ENCODE measurements at places on chromosomes 13 and 19.

DNA sequence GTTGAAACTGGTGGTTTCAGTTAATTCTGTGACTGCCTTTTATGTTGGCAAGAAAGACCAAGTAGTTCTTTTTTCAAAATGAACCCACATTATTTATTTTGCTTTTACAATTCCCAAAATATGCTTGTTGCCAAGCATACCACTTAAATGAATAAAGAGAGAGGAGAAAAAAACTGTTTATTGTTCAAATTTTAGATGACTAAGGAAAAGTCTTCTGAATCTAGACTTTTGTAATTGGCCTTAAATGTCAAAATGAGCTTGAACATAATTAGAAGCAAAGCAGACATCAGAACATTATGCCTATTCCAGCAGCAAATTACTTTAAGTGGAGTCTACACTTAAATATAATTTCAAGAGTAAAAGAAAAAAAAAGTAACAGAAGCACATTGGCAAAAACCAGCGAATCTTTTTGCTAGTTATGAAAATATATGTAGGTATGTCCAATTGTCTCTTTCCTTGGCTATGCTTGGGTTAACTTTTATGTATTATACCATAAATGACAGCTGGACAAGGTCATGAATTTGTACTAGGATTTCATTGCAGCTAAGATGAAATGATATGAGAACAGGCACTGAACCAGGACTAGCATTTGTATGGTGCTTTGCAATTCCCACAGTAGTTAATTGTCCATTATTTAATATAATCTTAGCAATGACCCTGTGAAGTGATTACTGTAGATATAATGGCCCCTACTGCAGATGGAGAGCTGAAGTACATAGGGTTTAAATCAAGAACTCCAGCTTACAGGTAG, 211.9 kb downstream of the NALCN start:
- H3K36me3 ChIP-seq: no peaks in the 10 kb centered on the region
- peaks cover 4% of the 10 kb centered on the region for H3K27me3 ChIP-seq
- DNase-seq: no peak
- H3K4me3 ChIP-seq: no peak overlapping the region
- H3K27ac ChIP-seq: no peak overlapping the region

GRCh38 chr13:92963029-92963428, 263.6 kb upstream of the GPC6 start:
- H3K36me3 ChIP-seq: peaks cover 5% of the 10 kb centered on the region
- no peak overlapping the region for H3K27ac ChIP-seq
- peaks cover 4% of the 10 kb centered on the region for H3K27me3 ChIP-seq
- no peak overlapping the region for H3K4me3 ChIP-seq
- H3K4me1 ChIP-seq: no peaks in the 10 kb centered on the region

- DNase-seq: no peak
- peaks cover 9% of the 10 kb centered on the region for H3K4me1 ChIP-seq
- no peak overlapping the region for H3K27ac ChIP-seq
- no peaks in the 10 kb centered on the region for H3K27me3 ChIP-seq
- H3K36me3 ChIP-seq: peaks cover 24% of the 10 kb centered on the region
- no peak overlapping the region for H3K4me3 ChIP-seq
Observed at GRCh38 chr19:46756544-46756888, 10.3 kb upstream of the STRN4 start.

- no peak for DNase-seq
- peaks cover 12% of the 10 kb centered on the region for H3K36me3 ChIP-seq
- peaks cover 60% of the 10 kb centered on the region for H3K4me1 ChIP-seq
- no peak overlapping the region for H3K4me3 ChIP-seq
- no peak overlapping the region for H3K27ac ChIP-seq
Observed at GRCh38 chr13:114027826-114028225, 54.0 kb upstream of the C13orf46 start.

DNA sequence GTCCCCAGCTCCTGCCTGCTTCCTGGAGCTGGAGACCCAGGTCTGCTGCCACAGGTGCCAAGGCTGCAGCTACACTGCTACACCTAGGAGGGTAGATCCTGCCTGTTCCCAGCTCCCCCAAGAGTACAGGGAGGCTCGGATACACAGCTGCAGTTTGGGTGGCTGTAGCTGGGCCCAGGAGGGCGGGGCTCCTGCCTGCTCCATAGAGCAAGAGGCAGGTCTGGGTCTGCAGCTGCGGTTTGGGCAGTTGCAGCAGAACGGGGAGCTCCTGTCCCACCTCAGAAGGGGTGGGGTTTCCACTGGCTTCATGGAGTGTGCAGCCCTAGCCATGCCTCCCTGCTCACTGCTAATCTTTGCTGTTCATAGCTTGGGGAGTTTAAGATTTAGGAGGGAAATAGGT, 199.0 kb downstream of the NUFIP1 start:
- no peak overlapping the region for H3K27ac ChIP-seq
- no peaks in the 10 kb centered on the region for H3K36me3 ChIP-seq
- no peak for DNase-seq
- H3K4me1 ChIP-seq: peaks cover 9% of the 10 kb centered on the region
- H3K27me3 ChIP-seq: no peaks in the 10 kb centered on the region

GRCh38 chr19:49488046-49488862, 846 bp downstream of the RPL13A start:
- peaks cover 23% of the 10 kb centered on the region for H3K4me1 ChIP-seq
- DNase-seq: no peak
- H3K27me3 ChIP-seq: no peaks in the 10 kb centered on the region
- peak overlapping the region; percentile 99 for H3K4me3 ChIP-seq

DNA sequence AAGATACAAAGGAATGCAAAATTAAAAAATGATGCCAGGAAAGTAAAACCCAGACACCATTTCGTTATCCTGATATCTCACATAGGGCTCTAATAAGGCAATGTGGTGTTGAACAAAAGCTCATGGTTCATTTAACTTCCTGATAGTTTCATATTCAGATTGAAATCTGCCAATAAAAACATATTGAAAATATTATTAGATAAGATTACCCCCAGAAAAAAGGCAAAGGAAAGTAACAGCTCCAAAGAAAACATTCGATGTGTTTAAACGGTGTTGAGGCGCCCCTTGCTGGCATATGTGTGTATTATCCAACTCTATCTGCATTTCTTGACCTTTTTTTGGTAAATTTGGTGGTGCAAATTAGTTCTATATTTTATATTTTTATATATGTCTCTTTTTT, 75.9 kb downstream of the ESD start:
- H3K27ac ChIP-seq: no peak overlapping the region
- H3K36me3 ChIP-seq: peaks cover 36% of the 10 kb centered on the region
- peaks cover 44% of the 10 kb centered on the region for H3K4me1 ChIP-seq
- H3K27me3 ChIP-seq: no peaks in the 10 kb centered on the region
- H3K4me3 ChIP-seq: no peak overlapping the region

DNA sequence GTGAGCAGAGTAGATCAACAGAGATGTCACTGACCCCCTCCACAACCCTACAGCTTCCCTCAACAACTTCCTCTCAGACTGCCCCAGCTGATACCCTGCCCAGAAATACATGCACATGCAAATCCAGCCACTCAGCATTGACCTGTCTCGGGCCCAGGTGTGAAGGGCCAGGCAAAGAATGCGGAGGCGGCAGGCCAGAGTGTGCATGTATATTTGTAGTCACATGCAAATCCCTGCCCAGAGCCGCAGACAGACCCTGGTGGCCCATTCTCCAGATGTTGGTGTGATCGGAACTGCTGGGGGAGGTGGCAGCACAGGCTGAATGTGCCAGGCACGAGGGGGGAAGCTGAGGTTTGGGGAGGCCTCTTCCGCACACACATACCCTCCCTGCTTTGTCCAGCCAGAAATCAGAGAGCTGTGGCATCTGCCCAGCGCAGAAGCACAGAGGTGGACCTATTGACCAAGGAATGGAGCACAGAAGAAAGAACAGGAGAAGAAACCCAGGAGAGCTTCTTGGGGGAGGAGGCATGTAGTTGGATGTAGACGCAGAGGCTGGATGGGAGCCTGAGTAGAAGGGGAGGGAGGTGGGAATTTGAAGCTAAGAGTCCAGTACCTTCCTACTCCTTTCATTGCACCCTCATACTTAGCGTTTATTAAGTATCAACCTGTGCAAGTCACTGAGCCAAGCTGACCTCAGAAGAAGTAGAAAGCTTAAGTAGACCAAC, 14.4 kb downstream of the MEF2B start:
- DNase-seq: no peak
- H3K36me3 ChIP-seq: peaks cover 9% of the 10 kb centered on the region
- no peak overlapping the region for H3K4me3 ChIP-seq
- H3K4me1 ChIP-seq: no peaks in the 10 kb centered on the region

- peaks cover 5% of the 10 kb centered on the region for H3K4me1 ChIP-seq
- no peak overlapping the region for H3K4me3 ChIP-seq
- no peak for DNase-seq
- no peak overlapping the region for H3K27ac ChIP-seq
- no peaks in the 10 kb centered on the region for H3K27me3 ChIP-seq
Observed at GRCh38 chr13:93413972-93414717, 187.5 kb downstream of the GPC6 start.

GRCh38 chr19:5078666-5079065, 109.8 kb downstream of the KDM4B start:
- H3K27ac ChIP-seq: no peak overlapping the region
- H3K27me3 ChIP-seq: no peaks in the 10 kb centered on the region
- H3K4me3 ChIP-seq: no peak overlapping the region
- peaks cover 22% of the 10 kb centered on the region for H3K36me3 ChIP-seq

DNA sequence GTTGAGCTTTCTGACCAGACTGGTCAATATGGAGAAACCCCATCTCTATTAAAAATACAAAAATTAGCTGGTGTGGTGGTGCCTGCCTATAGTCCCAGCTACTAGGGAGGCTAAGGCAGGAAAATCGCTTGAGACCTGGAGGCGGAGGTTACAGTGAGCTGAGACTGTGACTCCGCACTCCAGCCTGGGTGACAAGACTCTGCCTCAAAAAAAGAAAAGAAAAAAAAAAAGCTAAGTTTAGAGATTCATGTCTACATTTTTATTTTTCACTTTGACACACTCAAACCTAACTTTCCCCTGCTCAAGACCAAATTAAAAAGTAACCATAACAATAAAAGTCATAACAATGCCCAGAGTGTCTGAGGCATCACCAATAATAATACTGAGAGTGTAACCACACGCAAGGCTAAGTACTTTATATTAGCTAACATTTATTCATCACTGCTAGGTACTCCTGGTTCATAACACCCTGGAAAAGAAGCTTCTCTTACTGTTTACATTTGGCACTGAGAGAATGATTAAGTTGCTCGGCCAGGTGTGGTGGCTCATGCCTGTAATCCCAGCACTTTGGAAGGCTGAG, 5.7 kb downstream of the IRGC start:
- peak overlapping the region; percentile 65 for H3K27ac ChIP-seq
- no peaks in the 10 kb centered on the region for H3K36me3 ChIP-seq
- no peak for DNase-seq
- H3K4me1 ChIP-seq: no peaks in the 10 kb centered on the region
- no peak overlapping the region for H3K4me3 ChIP-seq
- H3K27me3 ChIP-seq: peaks cover 4% of the 10 kb centered on the region
